ENCODE measurements at places on chromosomes 16 and 17.

DNA sequence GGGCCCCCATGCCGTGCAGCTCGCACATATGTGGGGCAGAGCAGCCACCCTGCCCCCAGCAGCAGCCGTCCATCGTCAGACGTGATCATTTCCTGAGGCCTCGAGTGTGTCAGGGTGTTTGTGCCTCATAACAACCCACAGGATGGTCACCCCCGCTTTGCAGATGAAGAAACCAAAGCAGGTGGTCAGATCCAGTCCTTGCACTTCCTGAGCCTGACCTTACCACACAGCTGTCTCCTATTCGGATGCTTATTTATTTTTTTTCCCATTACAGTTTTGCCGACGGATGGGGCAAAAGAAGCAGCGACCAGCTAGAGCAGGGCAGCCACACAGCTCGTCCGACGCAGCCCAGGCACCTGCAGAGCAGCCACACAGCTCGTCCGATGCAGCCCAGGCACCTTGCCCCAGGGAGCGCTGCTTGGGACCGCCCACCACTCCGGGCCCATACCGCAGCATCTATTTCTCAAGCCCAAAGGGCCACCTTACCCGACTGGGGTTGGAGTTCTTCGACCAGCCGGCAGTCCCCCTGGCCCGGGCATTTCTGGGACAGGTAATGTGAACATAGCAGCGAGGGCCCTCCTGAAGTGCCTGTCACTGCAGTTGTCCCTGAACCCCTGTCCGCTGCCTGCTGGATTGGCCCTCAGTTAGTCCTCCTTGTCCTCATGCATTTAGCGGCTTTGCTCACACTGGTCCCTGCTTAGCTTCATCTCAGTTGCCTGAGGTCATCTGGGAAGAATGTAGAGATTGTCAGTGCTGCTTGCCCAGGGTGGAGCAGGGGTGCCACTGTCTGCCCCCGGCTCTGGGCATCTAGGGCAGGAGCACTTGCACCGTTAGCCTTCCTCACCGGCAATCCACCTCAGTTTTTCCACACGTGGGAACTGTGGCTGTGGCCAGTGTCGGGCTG is 1.4 kb downstream of the MPG start:
- DNase-seq, result no peak

GRCh38 chr17:67663457-67663856 is 54.3 kb upstream of the NOL11 start:
- no peak for DNase-seq

- DNase-seq, result no peak
Measured at GRCh38 chr16:88376835-88377726, 5.7 kb upstream of the ZNF469 start.

DNA sequence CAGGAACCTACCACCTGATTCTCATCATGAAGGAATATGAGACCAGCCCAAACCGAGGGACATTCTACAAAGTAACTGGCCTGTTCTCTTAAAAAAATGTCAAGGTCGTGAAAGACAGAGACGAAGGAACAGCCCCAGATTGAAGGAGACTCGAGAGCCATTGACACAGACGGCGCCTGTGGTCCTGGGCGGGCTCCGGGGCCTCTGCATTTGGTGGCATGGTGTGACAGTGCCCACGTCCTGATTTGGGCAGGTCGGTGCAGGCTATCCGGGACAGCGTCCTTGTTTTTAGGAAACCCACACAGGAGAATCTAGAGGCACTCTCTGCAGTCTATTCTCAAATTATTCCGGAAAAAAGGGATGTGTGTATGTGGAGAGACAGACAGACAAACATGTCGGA is 64.1 kb downstream of the ADCY9 start:
- DNase-seq, result no peak

DNA sequence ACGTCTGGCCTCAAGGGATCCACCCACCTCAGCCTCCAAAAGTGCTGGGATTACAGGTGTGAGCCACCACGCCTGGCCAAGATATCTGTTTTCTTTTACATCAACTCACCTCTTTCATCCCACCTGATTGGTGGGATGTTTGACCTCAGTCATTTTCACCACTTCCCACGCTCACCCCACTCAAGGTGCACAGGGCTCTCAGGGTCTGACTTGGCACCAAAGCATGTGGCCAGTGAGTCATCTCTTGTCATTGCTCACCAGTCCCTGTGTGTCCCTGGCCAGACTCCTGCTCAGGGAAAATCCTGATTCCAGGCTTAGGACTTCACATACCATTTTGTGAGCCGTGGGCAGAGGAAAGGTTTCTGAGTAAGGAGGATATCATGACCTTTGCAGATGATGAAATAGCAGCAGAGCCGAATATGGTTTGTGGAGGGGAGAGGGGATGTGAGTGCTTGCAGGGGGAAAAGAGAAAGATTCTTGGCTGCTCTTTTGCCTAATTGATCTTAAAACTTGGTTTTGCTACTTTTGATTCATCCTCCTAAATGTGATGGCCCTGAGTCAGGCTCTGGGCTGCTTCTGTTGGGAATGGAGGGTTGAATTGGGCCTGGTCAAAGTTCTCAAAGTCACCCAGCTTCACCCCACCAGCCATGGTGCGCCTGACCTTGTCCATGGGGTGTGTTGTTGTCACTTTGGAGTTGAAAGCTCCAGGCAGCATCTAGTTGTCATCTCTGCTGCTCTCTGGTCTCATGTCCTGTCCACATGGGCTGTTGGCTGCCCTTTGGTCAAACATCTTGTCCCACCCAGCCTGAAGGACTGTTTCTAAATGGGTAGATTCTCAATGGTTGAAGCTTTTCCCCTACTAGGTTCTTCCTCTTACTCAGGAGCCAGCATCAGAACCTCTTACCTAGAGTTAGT is 6.0 kb upstream of the KCNH6 start:
- DNase-seq, result no peak

DNA sequence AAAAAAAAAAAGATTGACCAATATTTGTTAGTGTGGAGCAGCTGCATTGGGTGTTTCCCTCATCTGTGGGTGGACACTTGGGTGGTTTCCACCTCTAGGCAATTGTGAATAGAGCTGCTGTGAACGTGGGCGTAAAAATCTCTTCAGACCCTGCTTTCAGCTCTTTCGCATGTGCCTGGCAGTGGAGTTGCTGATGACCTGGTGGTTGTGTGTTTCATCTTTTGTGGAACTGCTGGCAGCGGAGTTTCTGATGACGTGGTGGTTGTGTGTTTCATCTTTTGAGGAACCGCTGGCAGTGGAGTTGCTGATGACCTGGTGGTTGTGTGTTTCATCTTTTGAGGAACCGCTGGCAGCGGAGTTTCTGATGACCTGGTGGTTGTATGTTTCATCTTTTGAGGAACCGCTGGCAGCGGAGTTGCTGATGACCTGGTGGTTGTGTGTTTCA is 21.4 kb downstream of the ZC3H18 start:
- no peak for DNase-seq

- DNase-seq, result no peak
Measured at GRCh38 chr17:8674344-8675305, 44.1 kb upstream of the MYH10 start.

- no peak for DNase-seq
Measured at GRCh38 chr17:13437966-13438779, 163.6 kb downstream of the HS3ST3A1 start.

GRCh38 chr17:44556166-44556831 is 985 bp upstream of the FZD2 start:
- peak; percentile 85 for DNase-seq

DNA sequence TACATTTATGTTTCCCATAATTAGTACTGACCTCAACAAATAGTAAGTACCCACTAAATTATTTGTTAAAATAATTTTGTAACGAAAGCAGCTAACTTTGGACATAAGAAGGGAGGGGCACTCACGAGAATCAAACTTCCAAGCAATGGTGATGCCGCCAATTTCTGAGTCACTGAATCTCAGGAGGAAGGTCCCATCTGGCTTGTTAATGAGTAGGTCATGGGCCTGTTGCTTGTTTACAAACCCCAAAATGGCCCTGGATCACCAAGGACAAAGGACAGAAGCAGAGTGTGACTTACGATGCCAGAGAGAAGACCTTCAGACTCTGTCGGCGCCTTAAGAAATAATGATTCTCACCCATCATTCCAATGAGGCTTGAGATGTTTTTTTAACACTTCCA is 15.8 kb upstream of the GHDC start:
- no peak for DNase-seq

- DNase-seq, result no peak
Measured at GRCh38 chr17:81676906-81677305, 6.7 kb downstream of the ARL16 start.

GRCh38 chr17:57447990-57448758 is 191.9 kb downstream of the MSI2 start:
- no peak for DNase-seq

DNA sequence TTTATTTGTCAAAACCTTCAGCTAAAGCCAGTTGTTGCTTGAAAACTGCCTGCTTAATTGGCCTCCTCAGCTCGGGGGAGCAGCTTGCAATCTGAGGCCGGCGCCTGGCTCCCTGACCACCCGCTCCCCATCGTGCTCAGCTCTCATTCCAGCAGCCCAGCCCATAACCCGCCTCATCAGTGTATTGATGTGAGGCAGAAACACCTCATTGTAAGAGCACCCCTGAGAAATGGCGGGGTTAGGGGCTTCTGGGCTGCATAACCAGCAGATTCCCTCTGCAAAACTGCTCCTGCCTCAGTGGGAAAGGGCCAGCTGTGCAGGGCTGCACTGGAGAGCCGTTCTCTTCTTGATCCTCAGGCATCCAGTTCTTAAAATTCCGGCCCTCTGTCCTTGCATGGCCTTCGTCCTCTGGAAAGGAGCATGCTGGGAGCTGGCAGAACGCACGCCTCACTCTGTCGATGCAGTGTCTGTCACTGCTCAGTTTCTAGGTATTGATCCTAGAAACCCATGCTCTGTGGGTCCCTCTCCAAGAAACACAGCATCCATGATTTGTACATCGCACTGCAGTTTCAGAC is 113.8 kb upstream of the CHMP6 start:
- no peak for DNase-seq

DNA sequence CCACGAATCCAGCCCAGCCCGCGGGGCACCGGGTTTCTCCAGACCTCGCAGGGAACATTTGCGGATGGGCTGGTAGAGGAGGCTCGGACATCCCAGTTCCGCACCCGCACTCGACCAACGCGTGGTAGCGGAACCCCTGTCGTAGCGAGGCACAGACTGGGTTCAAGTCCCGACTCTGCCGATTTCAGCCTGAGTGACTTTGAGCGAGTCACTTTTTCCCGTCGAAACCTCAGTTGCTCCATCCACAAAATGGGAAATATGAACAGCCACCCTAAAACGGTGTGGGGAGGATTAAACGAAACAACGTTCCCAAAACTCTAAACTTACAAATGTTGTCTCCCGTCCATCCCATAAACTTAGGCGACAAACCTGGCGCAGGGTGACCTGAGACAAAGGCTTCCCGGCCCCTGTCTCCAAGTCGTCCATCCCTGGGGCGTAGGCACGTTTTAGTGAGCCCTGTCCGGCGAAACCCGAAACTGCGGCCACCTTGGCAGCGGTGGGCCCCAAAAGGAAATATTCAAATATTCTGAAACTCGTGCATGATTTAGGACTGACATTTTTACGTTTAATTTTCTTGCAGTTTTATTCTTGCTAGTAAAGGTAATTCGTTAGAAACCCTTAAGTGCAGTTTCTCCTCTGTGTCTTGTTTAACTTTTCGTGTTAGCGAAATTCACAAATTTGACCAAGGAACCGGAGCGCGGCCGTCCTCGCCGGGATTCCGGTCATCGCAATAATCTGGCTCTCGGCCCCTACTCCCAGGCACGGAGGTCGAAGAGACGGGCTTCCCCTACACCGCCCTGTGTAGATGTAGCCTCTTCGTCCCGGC is 1.9 kb upstream of the MLLT6 start:
- peak; percentile 52 for DNase-seq

- DNase-seq, result no peak
Measured at GRCh38 chr16:25270577-25270976, 12.9 kb upstream of the ZKSCAN2 start.

- DNase-seq, result no peak
Measured at GRCh38 chr16:67417333-67418061, 1.2 kb upstream of the ZDHHC1 start.

DNA sequence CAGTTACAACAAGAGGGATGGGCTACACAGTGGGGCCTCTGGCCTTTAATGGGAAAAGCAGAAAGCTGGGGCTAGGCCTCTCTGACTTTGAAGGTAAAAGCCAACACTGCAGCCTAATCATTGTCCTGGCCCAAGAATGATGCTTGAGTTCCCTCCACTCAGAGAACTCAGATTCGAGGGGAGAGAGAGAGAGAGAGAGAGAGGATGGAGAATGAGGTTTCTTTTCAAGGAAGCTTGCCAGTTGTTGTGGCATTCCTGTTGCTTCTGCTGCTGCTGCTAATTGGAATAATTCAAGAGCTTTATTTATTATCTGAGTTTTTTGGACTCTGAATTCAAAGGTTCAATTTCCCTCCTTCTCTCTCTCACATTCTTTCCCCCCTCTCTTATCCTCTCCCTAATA is 144.6 kb upstream of the IRX6 start:
- no peak for DNase-seq

- DNase-seq, result no peak
Measured at GRCh38 chr17:55487695-55488432, 23.4 kb downstream of the SMIM36 start.

- DNase-seq, result no peak
Measured at GRCh38 chr17:2387086-2388019, 13.5 kb downstream of the MNT start.

DNA sequence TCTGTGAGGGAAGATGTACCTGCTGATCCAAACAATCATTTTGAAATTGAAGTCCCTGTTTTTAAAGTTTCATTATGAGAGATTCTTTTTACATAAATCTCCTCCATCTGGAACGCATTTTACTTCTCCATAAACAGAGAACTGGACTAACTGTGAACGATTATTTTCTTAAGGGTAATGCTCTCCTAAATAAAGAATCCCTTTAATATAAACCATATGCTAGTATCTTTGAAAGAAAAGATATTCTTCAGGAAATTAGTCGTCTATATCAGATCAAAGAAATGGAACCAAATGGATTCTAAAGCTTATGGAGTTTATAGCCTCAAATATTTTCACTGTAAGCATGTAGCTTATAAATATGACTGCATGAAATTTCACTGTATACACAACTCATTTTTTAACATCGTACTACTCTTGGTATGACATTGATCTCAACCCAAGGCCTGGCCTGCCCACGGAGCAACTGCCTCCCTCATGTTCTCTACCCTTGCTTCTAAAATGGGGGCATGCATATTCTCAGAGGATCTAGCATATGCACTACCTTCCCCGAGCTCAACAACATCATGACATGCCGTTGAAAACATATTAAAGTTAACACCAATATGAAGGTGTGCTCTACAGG is 66.4 kb downstream of the MYH10 start:
- no peak for DNase-seq

GRCh38 chr16:15864939-15865338 is 8.1 kb upstream of the MYH11 start:
- no peak for DNase-seq

DNA sequence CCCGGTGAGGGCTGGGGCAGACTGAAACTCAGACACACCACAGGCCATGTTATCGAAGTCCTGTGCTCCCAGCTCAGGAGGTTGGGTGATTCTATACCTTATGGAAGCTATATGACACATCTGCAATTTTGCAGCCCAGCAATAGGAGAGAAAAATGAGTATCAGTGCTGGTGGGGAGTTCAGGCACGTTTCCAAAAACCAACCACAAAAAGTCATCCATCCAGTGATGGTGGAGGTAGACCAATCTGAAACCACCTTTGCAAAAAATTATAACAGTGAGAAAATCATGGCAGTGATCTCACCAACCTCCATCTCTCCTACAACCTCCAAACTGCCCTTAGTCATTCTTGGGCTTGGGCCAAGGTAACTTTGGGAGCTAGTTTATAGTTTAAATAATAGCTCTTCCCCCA is 327.9 kb downstream of the SLC39A11 start:
- no peak for DNase-seq

All from OCI-LY7 (cell line).